H9 (cell line): ENCODE measurements at places on chromosomes 6 and 20. TPM values are rescaled to one million over a fixed set of nuclear protein-coding genes. Genes with fewer than 3 reads are reported as not detected.

DNA sequence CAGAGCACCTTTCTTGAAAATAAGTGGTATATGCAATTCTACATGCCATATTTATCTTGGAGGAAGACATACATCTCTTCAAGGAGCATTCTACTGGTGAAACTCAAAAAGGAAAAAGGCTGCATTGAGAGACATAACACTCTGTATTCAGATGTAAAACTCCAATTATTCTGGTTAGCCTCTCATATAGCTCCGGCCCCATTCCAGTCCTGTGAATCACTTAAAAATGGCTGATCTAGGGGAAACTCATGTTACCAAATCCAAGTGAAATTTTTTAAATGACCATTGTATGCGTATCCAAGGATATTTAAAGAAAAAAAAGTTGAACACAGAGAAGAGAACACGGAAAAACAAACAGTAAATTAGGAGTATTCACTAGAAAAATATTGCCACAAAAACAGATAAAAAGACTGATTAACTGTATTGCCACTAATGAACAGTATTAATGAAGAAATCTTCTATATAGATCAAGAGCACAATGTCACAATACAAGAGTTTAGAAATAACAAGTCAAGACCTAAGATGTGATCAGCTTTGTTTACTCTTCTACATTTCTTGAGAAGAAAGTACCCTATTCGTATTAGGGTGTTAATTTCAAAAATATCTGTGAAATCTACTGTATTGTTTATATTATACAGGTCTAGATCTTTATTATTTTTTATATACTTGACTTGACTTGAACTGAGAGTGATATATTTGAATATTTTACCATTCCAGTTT, 124.5 kb upstream of the GJE1 start:
- DNase-seq: no peak

DNA sequence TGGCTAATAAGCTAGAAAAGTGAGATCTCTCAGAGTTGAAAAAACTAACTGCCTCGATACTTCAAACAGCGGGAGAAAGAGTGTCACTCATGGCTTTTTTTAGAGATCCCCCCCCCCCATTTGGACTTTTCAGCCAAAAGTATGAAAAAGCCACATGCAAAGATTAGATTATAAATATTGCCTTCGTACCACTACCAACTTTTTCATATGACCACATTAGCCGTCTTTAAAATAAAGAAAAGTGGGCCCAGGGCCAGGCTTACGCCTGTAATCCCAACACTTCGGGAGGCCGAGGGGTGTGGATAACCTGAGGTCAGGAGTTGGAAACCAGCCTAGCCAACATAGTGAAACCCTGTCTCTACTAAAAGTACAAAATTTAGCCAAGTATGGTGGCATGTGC, 4.4 kb downstream of the PGK2 start:
- no peak for DNase-seq

The FAM209B gene
- 0.33 and 0.92 TPM in 2 replicates for total RNA-seq

DNA sequence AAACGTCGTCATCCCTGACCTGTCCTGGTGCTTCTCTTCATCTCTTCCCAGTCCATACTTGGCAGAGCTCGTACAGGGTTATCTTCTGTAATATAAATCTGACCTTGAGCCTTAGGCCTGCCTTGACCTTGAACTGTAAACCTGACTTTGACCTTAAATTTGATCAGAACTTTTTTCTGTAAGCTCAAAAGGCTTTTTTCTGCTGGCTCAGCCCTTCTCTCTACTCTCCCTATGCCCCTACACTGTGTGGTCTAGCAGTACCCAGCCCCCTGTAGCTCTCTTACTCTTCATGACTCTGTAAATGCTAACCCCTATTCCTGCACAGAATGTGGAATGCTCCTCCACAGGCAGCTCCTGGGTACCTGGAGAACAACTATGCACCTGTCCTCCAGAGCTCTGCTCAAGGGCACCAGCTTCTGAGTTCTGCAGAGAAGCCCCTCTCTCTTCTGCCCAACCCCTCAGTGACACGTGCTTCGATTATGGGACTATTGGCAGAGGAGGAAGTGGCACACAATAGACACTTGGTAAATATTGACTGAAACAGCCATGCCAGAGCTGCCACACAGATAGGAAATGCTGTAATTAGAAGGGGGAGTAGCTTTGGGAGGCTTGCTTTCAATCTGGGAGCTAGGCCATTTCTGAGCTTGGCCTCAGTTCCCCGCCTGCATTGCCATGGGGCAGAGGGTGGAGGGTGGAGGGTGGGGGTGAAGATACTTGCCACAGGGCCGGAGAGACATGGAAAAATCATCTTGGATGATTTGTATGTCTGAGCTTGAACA, 15.4 kb downstream of the SNPH start:
- peak; percentile 10 for DNase-seq

The ASIP gene
- total RNA-seq: not detected in 2 replicates

GRCh38 chr6:104702126-104702841, 157.4 kb downstream of the HACE1 start:
- no peak for DNase-seq

The MYMX gene
- total RNA-seq: 1.1 and 1.8 TPM in 2 replicates

DNA sequence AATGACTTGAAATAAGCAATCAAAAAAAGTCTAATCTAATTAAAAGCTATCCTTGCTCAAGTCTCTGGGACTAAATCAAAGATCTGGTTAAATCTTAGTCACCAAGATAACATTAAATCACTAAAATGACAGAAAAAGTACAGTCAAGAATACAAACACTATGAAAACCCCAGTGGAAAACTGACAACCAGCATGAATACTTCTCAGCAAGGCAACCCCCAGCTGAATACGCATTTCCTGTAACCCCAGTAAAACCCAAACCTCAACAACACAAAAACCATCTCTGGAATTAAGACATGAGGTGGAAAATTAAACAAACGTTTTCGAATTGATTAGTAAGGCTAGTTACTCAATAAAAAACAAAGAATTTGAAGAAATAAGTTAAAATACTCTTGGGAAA, 23.7 kb upstream of the ZC3H12D start:
- no peak for DNase-seq

- DNase-seq: no peak
Observed at GRCh38 chr6:166543603-166544295, 42.7 kb downstream of the RAMACL start.

The THBD gene
- total RNA-seq: 0.15 and 0.28 TPM in 2 replicates
